Trophoblast cell (in vitro differentiated cells and primary cell): ENCODE measurements at places on chromosomes 2 and 18.

DNA sequence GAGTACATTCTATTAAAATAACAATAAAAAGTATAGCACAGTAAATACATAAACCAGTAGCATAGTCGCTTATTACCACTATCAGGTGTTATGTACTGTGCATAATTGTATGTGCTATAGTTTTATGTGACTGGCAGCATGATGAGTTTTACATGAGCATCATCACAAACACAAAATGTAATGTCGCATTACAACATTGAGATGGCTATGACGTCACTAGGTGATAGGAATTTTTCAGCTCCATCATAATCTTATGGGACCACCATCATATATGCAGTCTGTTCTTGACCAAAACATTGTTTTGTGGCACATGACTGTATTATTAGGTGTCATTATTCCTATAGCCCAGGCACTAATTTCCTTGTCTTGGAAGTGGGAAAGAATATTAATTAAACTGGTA lies 48.6 kb downstream of the ZDBF2 start:
- DNase-seq: no peak

DNA sequence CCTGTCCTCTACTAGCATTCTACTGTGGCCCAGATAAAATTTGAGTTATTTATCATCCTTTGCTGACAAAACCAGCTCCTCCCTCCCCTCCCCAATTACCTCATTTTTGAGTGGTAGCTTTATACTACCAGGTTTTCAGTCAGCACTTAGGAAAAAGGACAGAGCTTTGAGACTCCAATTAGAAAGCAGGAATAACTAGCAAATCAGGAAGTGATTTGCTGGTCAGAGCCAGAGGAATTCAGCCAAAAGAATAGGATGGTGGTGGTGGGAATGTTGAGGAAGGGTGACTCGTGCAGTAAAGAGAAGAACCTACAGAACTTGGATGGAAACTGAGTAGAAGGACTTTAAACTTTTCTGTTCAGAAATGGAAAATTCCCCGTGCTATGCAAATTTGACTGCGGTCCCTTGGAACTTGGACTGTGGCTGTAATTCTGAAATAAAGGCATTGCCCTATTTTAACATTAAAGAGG lies 3.7 kb downstream of the MYL12B start:
- DNase-seq: no peak

DNA sequence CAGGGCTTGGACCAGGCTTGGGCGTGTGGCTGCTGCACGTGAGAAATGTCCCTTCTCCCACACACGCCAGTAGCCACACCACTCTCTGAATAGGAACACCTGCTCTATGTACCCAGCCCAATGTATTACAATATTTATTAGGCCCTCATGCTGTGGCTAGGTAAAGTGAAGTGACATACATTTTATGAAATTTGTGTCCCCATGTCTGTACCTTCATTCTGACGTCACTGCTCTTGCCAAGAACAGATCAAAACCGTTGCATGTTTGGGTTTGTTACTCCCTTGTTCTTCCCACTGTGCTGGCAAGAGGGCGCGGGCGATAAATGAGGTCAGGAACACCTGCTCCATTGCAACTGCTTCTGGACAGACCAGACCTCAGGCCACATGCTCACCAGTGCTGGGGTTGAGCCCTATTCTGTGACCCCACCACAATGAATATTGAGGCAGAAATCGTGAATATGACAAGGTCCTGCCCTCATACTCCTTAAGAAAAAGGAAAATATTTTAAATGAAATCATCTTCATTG lies 436.4 kb upstream of the SALL3 start:
- no peak for DNase-seq

GRCh38 chr2:20501974-20502373 lies 55.1 kb downstream of the RHOB start:
- peak; percentile 89 for DNase-seq
